NCI-H2107 (cell line): ENCODE measurements at places on chromosomes 2 and 18.

- DNase-seq: no peak
Measured at GRCh38 chr2:72126186-72127100, 21.2 kb downstream of the CYP26B1 start.

DNA sequence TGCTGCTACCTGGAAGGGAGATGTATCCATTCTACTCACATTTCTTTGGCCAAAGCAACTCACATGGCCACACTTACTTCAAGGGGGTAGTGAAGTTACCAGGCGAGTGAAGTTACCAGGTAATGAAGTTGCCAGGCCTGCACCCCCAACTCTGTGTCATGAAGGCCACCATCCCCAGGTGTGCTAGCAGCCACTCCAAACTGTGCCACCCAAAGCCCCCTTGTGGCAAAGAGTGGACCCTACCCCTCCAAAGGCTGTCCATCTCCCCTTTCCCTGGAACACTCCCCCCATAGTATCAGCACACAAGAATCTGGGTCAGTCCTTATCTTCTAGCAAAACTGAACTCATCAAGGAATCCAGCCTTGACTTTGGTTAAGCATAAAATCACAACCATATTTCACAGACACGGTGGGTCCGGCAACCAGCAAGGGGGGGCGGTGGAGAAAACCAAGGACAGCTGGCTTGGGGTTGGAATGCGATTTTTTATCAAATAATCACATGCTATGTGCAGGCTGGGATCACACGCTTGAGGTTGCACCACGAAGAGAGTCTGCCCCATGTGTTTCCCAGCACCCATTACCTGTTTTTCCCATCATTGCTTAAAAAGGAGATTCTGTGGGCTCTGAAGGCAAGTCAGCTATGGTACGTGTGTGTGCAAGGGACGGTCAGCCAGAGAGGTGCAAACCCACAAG is 60.9 kb downstream of the ZFP36L2 start:
- no peak for DNase-seq

GRCh38 chr2:106057206-106057605 is 136.9 kb downstream of the UXS1 start:
- no peak for DNase-seq

- no peak for DNase-seq
Measured at GRCh38 chr2:118913803-118914645, 28.0 kb upstream of the MARCO start.

- no peak for DNase-seq
Measured at GRCh38 chr18:6593142-6593885, 136.2 kb upstream of the ARHGAP28 start.

DNA sequence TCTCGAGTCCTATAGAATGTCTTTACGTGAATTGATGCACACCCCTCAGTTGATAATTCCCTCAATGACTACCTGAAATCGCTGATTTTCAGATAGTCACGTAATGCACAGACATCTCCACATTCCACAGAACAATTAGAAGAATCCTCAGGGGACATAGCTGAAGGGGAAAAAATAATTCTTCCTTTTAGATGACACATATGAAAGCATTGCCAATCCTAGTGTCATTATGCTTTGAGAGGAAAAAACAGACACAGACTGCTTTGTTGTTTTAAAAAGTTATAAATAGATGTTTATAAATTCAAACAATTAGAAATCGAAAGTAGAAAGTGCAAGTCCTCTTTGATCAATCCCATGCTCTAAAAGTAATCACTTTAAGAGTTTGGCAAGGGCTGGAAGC is 100.6 kb upstream of the FN1 start:
- DNase-seq: no peak

DNA sequence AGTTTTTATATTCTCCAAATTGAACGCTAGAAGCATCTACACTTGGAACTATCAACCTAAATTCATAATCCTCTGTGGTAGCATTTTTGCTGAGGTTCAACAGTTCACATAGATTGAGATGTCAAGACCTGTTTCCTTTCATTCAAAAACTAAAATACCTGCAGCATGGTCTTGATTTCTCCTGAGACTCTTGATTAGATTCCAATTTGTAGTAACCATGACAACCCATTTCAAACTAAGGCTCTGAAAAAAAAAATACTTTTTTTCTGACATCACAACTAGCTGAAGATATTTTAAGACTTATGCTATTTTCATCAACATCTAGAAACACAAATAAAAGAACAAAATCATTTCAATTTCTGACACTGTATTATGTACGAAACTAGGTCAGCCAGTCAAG is 29.8 kb downstream of the COBLL1 start:
- DNase-seq: no peak

DNA sequence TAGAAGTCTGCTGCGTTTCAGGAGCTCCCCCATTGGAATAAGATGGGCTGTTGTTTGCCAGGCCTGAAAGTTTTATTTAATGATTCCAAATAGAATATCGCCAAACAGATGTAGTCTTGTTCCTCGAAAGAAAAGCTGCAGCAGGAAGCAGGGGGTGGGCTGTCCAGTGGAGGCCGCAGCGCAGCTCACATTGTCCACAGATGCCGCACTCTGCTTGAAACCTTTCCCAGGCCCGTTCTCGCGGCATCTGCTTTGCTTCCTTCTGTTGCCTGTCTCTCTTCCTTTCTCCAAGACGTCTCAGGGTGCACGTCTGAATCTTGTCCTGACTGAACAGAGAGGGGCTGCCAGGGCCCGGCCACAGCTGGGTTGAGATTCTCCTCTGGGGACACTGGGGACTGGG is 12.4 kb upstream of the IGFBP2 start:
- no peak for DNase-seq

DNA sequence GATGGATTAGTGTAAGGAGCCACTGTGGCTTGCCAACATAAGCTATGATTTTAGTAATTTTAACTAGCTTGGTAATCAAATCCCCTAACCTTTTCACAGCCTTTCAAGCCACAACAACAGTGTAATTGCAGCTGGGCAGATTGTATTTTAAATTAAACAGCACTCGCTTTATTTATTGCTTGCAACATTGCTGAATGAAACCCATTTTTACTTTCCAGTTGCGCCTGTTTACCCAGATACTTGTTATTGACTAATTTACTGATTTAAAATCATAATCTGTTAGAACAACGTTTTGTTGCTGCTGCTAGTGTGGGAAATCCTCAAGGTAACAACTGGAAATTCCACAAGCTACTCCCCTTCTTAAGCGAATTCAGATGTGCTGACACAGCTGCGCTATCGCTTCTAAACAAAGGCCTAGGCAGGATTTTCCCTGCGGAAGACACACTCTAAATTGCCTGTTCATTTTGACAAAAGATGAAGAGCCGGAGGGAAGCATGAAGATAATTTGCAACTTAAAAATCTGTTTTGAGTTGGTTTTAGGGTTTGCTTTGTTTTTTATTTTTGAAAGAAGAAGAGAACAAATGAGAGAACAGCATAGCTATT is 283.9 kb downstream of the ALPK2 start:
- DNase-seq: no peak

DNA sequence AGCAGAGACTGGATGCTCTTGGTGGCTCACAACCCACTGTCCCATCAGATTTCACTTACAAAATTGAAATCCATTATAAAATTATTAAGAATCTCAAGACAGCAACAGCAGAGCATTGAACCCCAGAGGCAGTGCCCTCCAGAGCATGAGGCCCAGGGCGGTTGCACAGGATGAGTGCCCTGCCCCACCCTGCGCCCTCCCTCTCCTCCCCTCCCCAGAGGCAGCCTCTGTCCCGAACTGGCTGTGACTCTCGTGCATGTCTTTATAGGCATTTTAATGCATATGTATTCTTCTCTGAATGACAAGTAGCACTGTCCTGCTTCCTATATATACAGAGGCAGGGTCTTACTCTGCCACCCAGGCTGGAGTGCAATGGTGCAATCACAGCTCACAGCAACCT is 10.4 kb downstream of the MFSD2B start:
- no peak for DNase-seq

- DNase-seq: no peak
Measured at GRCh38 chr2:190723397-190724090, 74.7 kb downstream of the NAB1 start.

- DNase-seq: no peak
Measured at GRCh38 chr2:84796798-84797197, 84.1 kb downstream of the TRABD2A start.

GRCh38 chr2:75002007-75002406 is 43.6 kb downstream of the POLE4 start:
- DNase-seq: no peak

DNA sequence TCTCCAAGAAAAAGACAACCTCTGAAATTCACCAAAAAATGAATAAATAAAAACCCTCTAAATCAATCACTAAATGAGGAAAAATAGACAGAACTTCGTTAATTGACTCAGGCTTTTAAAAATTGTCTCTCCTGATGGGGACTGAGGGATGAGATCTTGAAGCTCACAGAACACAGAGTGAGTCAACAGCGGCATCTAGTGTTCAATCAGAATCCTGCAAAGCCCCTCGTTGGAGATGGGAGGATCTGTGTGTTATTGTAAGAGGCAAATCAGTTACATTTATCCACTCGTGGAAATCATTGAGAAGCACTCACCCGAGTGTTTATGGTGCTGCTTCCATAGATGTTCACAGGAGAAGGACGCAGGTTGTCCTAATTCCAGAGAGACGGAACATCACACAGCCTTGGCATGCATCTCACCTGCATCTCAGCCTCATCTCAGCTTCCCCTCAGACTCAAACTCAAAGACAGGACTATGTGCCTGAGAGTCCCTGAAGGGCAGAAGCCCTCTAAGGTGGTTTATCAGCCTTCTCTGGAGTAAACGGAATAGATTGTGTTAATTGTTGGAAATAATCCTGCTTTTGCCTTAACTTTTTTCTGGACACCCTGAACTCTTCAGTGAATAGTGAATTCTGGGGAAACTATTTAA is 82.0 kb downstream of the MREG start:
- DNase-seq: peak; percentile 64

DNA sequence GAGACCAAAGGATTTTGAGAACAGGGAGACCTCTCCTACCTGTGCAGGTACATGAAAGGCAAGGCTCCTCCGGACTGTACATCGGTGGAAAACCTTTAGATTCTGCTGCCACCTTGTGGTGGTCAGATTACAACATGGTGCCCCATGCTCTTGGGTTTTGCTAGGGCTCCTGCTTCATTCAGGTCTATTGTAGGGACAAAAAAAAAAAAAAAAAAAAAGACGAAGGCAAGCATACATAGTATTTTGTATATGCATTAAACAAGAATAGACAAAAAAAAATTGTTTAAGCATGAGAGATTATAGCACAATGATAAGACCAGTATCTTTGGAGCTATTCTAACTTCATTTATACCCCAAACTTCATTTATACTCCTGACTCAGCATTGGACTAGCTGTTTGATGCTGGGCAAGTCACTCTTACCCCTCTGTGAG is 27.4 kb upstream of the SPR start:
- peak; percentile 10 for DNase-seq

DNA sequence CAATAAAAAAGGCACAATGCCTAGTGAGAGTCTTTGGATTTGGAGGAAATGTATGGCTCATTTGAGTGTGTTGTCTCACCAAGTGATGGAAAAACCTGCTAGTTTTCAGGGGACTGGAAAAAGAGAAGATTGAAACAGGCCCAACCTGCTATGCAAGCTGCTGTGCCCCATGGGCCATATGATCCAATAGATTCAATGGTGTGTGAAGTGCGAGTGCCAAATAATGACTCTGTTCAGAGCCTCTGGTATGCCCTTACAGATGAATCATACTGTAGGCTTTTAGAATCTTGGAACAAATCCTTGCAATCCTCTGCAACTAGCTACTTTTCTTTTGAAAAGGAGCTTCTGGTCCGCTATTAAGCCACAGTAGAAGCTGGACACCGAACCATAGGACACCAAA is 529.8 kb upstream of the CNTNAP5 start:
- no peak for DNase-seq

DNA sequence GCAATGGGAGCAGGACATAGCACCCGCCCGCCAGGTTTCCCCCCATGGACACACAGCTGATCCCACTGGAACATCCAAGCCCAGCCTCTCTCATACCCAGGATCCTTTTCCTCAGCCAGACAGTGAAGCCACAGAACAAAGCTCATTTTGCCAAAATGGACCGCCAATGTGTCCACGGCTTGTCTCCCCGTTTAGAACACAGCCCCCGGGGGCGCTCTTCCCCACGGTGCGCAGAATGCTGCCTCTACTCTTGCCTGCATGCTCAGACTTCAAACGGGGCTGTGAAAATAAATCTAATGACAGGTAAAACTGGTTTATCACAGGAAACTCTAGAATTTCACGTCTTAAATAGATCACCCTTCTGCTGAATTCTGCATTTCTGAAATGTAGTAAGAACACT is 548.5 kb upstream of the ID2 start:
- no peak for DNase-seq

DNA sequence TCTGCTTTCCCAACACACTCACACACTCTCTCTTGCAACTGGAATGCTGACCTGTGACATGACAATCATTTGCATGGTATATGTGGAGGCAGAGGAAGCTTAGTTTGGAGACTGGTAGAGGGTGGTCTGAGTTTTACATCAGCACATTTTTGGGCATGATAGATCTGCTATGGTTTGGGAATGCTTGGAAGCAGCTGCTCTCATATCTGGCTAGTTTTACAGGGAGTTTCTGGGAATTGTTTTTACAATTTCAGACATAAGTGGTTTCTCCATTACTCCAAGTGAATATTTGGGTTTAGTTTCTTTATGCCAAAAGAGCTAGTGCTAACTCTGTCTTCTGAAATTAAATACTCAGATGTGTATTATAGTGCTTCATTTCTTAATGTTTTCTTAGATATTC is 977.6 kb downstream of the SUCLG1 start:
- DNase-seq: no peak

DNA sequence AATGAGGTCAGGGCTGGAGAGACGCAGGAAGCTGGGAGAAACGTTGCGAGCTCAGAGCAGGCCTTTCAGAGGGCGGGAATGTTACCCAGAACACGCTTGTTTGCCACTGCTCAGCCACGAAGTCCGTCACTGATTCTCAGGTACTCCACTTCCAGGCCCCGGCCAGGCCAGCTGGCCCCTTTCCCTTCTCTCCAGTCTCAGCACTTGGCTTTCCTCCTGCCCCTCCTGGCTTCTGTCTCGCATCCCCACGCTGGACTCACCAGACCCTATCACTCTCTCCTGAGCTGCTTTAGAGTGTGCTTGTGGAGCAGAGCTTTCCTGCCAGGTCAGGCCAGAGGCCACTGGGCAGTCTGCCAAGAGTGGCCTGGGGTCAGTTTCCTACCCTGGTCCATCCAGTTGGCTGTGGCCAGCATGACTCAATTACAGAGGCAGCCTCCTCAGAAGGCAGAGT is 151.4 kb downstream of the TWIST2 start:
- no peak for DNase-seq

DNA sequence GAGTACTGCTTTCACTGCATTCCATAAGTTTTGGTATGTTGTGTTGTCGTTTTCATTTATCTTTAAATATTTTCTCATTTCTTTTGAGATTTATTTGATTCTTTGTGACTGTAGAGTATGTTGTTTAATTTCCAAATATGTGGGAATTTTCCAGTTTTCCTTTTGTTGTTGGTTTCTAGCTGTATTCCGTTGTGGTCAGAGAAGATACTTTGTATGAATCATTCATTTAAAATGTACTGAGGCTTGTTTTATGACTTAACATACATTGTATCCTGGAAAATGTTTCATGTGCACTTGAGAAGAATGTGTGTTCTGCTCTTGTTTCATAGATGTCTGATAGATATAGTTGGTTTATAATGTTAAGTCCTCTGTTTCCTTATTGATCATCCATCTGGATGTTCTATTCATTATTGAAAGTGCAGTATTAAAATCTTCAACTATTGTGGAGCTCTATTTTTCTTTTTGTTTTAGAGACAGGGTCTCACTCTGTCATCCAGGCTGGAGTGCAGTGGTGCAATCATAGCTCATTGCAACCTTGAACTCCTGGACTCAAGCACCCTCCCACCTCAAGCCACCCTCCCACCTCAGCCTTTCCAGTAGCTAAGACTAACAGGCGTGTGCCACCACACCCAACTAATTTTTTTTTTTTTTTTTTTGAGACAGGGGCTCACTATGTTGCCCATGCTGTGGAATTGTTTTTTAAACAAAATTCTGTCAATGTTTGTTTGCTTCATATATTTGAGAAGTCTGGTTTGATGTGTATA is 96.8 kb downstream of the TAF4B start:
- DNase-seq: no peak
